ENCODE measurements at places on chromosomes 2 and 18.
A peak's percentile ranks its signal among the peaks of the same experiment; 100 is the strongest.

GRCh38 chr2:48034295-48034694 lies 128.0 kb upstream of the FBXO11 start:
- DNase-seq = no peak

DNA sequence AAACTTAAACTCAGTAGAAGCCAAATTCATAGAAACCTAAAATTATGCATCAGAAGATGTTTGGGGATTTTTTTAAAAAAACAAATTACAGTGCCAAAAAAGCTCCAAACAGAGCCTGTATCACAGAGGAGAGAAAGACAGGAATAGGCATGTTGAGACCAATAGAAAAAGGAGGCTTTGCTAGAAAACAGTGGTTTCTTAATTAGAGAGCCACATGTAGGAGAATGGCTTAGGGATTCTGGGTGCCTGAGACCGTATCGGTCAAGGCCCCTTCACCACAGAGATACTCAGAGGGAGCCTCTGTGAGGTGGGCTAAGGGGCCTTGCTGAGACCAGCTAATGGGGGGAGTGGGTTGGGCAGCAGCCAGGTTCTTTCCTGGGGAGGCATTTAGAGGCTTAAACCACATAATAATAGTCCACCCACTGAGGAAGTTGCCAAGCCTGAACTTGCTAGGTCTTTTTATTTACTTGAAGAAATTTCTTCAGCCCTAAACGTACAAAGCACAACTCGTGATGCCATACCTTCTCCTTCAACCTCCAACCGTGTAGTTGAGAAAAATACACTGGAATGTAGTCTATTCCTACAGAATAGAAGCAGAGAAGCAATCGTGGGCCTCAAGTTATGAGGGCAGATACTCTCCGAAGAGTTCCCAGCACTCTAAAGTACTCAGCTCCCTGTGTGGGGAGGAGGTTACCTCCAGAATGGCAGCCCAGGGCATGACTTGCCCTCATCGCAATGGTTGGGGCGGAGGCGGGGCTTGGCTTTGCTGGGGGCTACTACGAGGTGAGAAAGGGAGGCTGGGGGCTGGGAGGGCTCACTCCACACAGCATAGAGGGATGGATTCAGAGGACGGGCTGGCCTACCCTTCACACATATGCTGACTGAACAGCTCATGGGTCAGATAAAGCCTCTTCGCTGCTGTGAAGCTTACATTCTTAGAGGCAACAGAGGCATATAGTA lies 237.9 kb downstream of the TPGS2 start:
- no peak for DNase-seq

DNA sequence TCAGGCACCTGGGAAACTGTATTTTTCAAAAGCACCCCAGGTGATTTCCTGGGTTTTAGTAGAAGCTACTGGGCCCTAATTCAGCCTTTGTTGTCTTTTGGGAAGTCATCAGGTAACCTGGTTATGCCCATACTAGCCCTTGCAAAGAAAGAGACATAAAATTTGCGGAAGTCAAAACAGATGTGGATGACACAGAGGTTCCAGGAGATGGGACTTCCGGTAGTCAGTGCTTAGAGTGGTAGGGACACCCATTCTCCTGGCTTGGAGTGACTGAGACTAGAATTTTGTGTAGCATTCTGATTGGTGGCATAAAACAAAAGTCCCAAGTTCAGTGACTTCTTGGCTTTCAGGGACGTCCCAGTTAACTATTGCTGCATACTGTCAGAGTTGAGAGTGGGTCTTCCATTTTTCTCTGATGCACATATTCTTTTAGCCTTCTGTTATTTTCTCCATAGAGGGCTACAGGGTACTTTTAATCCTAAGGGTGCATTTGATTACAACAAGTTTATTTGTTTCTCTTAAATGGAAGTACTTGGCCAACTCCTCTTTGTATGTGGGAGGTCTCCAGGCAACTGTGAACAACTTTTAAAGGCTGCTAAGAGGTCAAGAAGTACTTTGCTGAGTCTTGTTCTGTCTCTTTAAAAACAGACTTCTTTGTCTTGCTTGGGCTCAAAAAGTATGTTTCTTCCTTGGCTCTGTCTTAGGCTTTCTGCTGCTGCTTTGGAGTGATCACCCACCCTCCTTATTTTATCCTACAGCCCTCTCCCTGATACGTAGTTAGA lies 8.8 kb downstream of the NAB1 start:
- DNase-seq = peak; percentile 47

GRCh38 chr2:170836027-170836426 lies 19.3 kb downstream of the GAD1 start:
- DNase-seq = no peak

- peak; percentile 99 for DNase-seq
These were observed 102.8 kb upstream of the CYP1B1 start for GRCh38 chr2:38178556-38179419.

DNA sequence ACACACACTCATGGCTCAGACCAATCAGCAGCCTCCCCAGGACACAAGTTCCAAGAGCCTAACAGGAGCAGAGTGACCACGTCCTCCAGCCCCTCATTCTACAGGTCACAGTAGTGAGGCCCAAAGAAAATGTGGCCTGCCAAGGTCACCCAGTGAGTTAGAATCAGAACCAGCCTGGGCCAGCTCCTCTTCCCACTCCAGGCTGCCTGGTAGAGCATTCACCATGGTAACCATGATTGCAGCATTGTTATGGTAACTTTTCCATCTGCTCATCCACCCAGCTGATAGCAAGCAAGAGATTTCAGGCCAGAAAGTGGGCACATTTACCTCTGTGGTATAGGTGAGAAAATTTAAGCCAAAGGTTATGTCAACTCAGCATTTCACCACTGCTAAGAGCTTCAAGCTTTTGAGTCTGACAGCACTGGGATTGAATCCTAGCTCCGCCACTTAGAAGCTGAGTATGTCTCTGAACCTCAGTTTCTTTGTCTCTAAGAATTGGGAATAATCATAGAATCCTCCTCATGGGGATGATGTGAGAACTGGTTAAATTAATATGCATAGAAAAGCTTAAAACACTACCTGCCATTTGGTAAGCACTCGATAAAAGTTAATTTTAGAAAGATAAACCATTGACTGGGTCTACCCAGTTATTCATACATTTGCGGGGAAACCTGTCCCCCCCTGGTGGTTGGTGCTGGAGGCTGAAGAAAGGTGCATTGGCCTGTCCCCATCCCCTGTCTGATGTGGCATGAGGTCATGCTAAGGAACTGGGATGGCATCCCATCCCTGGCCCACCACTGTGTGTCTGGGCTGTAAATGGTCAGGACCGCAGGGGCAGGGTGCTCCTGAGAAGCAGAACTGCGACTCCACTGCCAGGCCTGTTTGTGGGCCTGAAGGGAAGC lies 181.5 kb downstream of the KLHL29 start:
- no peak for DNase-seq

DNA sequence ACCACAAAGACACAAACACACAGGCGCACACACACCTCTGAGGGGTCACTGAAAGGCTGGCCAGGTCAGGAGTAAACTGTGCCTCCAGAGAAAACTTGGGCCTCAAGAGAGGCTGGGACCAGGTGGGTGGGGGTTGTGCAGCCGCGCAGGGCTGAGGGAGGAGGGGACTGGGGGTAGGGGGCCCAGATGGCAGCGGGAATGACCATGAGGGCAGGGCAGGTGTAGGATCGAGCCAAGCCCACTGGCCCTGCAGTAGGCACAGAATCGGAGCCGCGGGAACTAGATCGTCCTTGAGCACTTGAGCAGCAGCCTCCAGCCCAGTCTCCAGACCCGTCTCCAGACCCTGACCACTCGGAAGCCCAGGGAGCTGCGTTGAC lies 36.8 kb downstream of the ANKMY1 start:
- DNase-seq = no peak

GRCh38 chr2:74571058-74571457 lies 16.5 kb downstream of the DOK1 start:
- DNase-seq = no peak

DNA sequence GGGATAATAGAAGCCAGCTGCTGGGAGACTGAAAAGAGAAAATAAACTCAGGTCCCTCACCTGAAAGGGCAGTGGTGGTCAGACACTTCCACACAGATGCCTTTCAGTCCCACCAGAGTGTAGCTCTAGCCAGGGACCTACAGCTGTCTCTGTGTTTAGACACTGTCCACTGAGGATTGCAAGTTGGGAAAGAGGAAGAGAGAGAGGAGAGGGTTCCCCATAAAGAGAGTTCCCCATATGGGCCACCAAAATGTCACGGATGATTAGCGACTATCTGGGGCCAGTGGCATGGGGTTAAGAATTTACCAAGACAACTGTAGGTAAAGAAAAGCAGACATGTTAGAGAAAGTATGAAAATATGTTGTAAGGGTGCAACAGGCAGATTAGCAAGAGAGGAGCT lies 36.7 kb upstream of the SKA1 start:
- DNase-seq = no peak

DNA sequence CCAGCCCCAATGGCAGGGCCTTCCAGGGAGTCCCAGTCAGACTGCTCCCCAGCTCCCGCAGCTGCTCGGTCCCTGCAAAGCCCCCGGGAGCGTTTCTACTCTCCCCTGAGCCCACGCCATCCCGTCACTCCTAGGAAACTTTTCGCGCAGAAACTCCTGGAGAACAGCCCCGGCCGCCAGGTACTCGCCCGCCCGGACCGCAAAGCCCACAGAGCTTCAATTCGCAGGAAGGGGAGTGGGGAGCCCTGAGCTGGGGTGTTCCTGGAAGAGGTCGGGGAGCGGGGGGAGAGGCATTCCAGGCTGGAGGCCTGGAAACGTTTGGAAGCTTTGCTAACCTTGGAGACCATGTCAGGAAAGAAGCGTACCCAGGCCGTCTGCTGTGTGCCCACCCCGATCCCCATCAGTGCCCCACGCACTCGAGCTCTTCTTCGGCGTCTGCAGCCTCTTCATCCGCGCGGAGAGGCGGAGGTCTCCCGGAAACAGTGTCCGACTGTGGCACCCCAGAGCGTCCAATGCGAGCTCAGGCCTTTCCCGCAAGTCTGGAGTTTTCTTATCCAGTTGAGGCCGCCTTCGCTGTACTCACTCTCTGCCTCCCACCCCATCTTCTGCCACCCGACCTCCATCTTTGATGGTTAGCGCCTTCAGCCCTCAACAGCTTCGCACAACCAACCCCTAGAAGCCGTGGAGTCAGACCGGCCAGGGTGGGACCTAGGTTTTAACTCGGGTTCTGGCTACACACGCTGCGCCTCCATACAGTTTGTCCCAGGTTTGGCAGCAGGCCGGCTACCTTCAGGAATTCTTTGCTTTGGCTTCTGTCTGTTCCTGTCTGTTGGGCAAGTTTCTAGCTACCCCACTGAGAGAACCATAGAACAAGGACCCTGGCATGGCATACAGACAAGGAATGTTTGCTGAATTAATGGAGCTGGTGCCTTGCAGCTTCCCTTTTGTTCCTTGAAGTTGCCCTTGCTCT lies 3.7 kb downstream of the PCGF1 start:
- no peak for DNase-seq

- DNase-seq = no peak
These were observed 35.2 kb downstream of the E2F6 start for GRCh38 chr2:11430729-11431128.

DNA sequence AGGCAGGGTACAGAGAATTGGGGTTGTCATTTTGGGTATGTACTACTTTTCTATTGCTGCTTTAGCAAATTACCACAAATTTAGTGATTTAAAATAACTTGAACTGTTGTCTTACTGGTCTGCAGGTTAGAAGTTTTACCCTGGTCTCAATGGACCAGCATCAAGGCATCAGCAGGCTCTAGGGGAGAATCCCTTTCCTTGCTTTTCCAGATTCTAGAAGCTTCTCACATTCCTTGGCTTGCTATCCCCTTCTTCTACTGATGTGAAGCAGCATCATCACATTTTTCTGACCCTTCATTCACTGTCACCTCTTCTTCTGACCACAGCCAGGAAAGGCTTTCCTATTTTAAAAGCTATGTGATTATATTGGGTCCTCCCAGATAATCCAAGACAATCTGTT lies 237.8 kb upstream of the RBMS1 start:
- no peak for DNase-seq

- peak; percentile 65 for DNase-seq
These were observed 308.4 kb downstream of the XIRP2 start for GRCh38 chr2:167196461-167197252.

GRCh38 chr18:47531717-47532116 lies 280.3 kb upstream of the SKOR2 start:
- DNase-seq = no peak

DNA sequence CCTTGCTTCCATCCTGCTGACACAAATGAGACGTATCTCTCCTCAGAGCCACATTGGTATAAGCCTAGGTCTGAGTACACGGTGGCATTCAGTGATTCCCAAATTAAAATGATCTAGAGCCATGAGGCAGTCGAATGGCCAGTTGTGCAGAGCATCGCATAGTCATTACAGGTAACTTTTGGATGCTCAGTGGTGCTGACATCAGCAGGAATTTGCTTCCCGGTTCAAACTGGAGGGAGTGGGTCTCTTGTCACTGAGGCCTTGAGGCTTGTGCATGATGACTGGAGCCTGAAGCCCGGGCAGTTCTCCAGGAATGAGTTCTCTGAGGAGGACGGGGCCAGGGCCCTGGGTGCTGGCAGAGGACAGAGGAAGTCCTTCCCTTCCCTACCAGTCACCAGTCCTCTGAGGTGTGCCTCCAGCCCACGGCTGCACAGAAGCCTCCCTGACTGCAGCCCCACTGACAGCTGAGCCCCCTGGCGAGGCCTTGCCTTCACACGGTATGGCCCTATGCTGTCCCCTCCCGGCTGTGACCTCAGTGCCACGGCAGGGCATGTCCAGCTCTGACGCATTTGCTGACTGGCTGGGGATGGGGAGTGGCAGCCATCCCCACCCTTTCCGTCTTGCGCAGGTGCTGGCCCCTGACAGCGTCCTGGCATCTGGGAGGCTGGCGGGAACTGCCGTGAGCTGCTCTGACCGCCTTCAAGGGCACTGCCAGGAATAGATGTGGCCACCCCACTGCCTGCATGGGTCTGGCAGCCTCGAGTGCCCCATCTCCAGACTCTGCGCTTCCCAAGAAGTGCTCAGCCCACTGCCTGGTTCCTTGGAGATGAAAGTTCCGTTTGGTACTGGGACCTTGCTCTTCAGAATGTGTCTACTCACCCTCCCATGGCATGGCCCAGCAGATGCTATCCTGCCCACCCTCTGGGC lies 117.4 kb downstream of the CELF4 start:
- DNase-seq = no peak

DNA sequence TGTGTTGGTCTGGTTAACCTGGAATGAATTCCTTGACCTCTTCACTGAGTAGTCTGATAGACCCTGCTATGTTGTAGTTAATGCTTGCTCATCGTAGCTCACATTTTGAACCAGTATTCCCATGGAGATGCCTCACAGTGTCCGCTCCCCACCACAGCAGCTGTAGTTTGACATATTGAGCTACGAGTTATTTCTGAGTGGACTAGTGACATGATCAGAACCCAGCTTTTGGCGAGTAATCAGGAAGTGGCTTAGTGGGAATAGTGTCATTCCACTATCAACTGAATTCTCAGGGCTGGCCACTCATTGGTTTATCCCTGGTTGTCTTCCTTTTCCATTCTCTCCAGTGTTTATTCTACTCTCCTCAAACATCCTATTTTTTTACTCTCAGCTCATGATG lies 102.7 kb downstream of the MYO1B start:
- DNase-seq = no peak

- no peak for DNase-seq
These were observed 203.9 kb downstream of the SH3RF3 start for GRCh38 chr2:109332880-109333279.

DNA sequence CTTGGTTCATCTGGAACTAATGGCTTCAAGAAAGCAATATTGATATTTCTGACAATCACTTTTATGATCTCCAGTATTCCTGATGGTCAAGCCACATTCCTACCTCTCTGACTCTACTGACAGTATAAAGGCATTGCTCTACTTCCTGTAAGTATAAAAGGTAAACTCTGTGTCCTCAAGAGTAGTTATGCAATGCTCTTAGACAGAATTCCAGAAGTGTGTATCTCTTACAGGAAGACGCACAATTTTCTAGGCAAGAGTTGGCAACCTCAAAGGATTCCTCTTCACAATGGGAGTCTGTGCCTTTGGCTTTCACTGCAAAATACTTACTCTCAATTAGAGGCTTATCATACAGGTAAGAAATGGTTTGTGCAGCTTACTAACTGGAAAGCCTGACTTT lies 100.1 kb downstream of the THADA start:
- peak; percentile 66 for DNase-seq

All from iris pigment epithelial cell (primary cell).